ENCODE measurements at places on chromosomes 6 and 20.

- no peak for DNase-seq
Measured at GRCh38 chr6:157314705-157315321, 8.5 kb downstream of the TMEM242 start.

GRCh38 chr6:93293872-93294271 lies 125.5 kb downstream of the EPHA7 start:
- no peak for DNase-seq

DNA sequence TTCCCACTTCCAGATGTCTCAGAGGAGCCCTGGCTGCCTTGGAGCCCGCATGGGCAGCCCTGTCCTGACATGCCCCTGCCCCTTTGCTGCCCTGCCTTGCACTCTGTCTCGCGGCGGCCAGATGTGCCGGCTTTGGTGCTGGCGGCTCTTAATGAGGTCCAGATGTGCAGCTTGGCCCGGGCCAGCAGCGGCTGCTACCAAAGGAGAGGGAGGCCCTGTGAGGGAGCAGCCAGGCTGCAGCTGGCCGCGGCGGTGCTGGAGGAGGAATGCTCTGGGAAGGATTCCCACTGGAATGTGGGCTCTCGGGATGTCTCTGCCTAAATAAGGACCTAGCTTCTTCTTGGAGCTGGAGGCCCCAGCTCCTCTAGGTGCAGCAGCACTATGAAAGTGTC lies 72.4 kb downstream of the FGD2 start:
- DNase-seq = no peak

DNA sequence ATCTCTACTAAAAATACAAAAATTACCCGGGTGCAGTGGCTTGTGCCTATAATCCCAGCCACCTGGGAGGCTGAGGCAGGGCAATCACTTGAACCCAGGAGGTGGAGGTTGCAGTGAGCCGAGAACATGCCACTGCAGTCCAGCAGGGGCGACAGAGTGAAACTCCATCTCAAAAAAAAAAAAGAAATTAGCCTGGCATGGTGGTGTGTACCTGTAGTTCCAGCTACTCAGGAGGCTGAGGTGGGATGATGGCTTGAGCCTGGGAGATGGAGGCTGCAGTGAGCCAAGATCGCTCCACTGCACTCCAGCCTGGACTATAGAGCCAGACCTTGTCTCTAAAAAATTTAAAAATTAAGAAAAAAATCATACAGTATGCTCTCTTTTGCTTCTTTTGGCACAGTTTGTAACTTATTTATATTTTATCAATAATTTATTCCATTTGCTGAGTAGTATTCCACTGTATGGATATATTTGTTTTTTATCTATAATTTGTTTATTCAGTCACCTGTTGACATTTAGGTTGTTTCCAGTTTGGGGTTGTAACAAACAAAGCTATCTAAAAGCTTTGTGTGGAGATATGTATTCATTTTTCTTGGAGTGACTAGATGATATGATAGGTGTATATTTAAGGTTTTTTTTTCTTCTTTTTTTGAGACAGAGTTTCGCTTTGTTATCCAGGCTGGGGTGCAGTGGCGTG lies 8.0 kb upstream of the MYBL2 start:
- DNase-seq = no peak

DNA sequence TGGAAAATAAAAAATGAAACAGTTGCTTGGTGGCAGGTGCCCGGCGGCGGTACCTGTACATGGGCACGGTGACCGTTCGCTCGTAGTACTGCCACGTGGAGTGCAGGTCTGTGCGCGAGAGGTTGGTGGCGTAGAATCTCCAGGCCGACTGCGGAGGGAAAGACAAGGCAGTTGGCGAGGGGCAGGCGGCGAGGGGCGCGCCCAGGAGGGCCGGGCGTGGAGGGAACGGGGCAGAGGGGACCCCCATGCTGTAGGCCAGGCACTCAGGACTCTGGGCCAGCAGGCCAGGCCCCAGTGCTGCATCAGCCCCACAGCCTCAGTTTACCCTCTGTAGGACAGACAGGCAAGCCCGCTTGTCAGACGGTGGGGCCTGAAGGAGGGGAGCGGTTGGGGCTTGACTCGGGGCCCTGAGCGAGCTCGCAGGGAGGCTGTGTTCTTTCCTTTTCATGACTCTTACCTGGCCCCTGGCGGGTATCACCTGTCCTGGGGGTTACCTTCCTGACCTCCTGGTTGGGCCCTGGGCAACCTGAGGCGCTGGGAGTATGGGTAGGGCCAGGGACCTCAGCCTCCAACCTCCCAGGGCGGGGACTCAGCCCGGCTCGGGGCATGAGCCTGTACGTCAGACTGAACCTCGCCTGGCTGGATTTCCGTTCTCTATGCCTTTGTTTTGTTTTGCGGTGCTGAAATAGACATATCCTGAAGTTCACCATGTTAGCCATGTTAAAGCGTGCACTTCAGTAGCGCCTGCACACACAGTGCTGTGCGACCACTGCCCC lies 38.5 kb downstream of the KCNQ2 start:
- no peak for DNase-seq

DNA sequence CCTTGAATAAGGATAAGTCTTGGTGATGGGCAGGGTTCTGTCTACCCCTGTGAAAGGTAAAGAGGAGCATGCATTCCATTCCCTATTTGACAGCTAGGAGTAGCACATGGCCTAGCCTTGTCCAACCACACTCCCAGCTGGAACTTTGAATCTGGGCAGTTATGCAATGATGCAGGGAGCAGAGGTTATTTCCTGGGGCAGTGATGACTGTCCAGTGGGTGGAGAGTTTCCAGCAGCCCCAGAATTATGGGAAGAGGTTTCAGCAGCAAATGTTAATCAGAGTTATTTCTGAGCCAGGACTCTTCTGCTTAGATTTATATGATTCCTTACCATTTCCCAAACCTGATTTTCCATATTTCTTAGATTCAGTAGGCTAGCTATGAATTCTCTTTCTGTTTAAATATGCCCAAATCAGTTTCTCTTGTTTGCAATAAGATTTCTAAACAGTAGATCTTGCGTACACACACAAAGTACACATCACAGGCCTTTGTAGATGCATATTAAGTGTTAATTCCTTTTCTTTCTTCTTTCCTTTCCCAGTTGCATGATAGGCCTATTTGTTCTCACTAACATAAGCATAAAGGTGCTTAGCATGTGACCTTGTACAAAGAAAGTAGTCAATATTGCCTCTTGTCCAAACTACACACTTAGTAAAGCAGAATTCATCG lies 17.3 kb upstream of the TXLNB start:
- no peak for DNase-seq

- DNase-seq = no peak
Measured at GRCh38 chr6:79170431-79170830, 64.1 kb downstream of the HMGN3 start.

DNA sequence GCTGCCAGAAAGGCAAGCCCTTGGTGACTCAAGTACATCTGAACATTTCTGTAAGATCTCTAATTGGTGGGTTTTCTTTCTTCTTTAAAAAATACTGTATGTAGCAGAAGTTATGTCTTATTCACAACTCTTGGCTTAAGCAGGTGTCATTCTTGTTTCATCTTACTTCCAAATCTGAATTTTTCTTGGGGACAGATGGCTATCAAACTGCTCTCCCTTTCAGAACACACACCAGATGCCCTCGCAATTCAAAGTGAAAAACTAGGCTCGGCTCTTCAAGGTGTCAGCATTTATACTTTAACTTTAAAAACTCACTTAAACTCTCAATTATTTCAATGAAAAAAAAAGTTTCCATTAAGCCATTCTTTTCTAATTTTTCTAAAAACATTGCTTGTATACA lies 49.7 kb downstream of the PAK5 start:
- DNase-seq = no peak

GRCh38 chr6:28634761-28635546 lies 109.3 kb downstream of the GPX5 start:
- no peak for DNase-seq

- no peak for DNase-seq
Measured at GRCh38 chr6:130517444-130517931, 151.7 kb downstream of the TMEM200A start.
